ENCODE measurements at places on chromosomes 5 and 9.

GRCh38 chr5:141874262-141874964, 3.8 kb downstream of the PCDH1 start:
- no peak for DNase-seq

GRCh38 chr5:96509721-96510350, 76.8 kb upstream of the PCSK1 start:
- no peak for DNase-seq

DNA sequence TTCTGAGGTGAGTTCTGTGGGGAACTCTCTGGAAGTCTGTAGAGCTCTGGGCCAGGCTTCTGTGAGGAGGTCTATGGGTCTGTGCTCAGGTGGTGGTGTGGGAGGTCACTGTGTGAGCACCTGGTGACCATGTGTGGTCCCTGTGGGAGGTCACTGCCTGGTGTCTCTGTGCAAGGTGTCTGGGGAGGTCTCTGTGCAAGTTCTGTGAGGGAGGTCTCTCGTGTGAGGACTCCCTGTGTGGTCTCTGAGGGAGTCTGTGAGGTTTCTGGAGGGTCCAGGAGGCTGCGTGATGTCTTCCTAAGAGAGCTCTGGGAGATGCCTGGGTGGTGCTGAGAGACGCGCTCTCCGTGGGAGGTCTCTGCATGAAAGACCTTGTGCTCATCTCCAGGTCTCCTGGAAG, 6.0 kb upstream of the SPATA31E1 start:
- no peak for DNase-seq

- peak; percentile 61 for DNase-seq
Observed at GRCh38 chr5:139711067-139711905, 63.1 kb downstream of the CXXC5 start.

GRCh38 chr9:114288193-114289091, 34.5 kb upstream of the ORM1 start:
- no peak for DNase-seq

All from naive thymus-derived CD8-positive, alpha-beta T cell (primary cell).